ENCODE measurements at places on chromosomes 13 and 19. TPM values are rescaled to one million over a fixed set of nuclear protein-coding genes. Genes with fewer than 3 reads are reported as not detected.

Gene ZNF575
- total RNA-seq = 0.37 TPM

Gene VAV1
- total RNA-seq = not detected

Gene HIPK4
- not detected for total RNA-seq

Gene COX7A1
- total RNA-seq = 4.5 TPM

Gene OR1M1
- total RNA-seq = not detected

Gene CNN1
- 37.0 TPM for total RNA-seq

Gene CDC42EP5
- 3.8 TPM for total RNA-seq

Gene DYRK1B
- 6.6 TPM for total RNA-seq

Gene PROZ
- not detected for total RNA-seq

Gene SMIM17
- total RNA-seq = 0.25 TPM

Gene UGGT2
- total RNA-seq = 67.3 TPM

Gene CD79A
- not detected for total RNA-seq

Gene ACTN4
- total RNA-seq = 514 TPM

Gene CABP5
- total RNA-seq = not detected

Gene KEAP1
- 93.1 TPM for total RNA-seq

Gene ZIK1
- 4.7 TPM for total RNA-seq

Gene TRPC4
- 4.8 TPM for total RNA-seq

Gene TJP3
- total RNA-seq = 0.12 TPM

Gene ITGBL1
- 56.5 TPM for total RNA-seq

Gene LILRB2
- not detected for total RNA-seq

Gene KLK1
- not detected for total RNA-seq

Gene TNFRSF19
- total RNA-seq = 11.9 TPM

Gene RNF113B
- total RNA-seq = not detected

Gene FAM124A
- 2.2 TPM for total RNA-seq

Gene PALM3
- total RNA-seq = 0.87 TPM

Gene ATP8A2
- total RNA-seq = 0.22 TPM

Gene CADM4
- 1.2 TPM for total RNA-seq

Gene ZNF491
- 3.4 TPM for total RNA-seq

Gene SYT5
- 0.12 TPM for total RNA-seq

Gene YJEFN3
- 1.2 TPM for total RNA-seq

Gene CYP4F11
- not detected for total RNA-seq

Gene ZIC5
- total RNA-seq = not detected

Gene KASH5
- not detected for total RNA-seq

Gene CPAMD8
- total RNA-seq = 1.5 TPM

Gene UCHL3
- total RNA-seq = 40.7 TPM

Gene KLK12
- total RNA-seq = not detected

Data from uterine smooth muscle cell (primary cell).